ENCODE measurements at places on chromosomes 2 and 18.

DNA sequence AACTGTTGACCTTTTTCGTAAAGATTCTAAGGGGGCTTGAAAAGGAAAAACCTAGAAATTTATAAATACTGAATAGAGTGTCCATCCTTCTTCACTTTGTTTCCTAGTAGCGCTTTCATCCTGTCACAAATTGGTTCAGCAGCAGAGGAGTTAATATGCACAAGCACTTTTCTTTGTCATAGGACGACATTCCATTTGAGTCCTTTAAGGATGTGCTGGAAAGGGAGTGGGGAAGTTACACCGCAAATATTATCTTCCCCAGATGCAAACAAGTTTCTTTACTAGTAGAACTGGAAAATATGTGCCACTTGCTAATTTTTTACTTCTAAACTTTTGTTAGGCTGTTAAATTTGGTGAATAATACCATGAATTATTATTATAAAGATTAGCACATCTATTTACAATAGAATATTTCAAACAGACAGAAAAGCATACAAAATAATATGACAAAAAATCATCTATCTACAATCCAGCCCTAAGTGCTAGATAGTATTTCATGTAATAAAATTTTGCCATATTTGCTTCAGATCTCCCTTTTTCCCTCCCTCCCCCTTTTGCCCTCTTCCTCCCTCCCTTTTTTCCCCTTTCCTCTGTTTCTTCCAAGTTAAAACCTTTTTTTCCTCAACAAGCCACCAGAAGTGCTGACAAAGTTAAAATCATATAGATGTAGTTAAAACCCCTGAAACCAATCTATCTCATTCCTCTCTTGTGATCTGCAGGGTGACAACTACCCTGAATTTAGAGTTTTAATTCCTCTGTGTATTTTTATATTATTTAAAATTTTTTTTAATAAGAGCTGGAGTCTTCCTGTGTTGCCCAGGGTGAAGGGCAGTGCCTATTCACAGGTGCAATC is 50.5 kb upstream of the MAP4K3 start:
- no peak for DNase-seq

DNA sequence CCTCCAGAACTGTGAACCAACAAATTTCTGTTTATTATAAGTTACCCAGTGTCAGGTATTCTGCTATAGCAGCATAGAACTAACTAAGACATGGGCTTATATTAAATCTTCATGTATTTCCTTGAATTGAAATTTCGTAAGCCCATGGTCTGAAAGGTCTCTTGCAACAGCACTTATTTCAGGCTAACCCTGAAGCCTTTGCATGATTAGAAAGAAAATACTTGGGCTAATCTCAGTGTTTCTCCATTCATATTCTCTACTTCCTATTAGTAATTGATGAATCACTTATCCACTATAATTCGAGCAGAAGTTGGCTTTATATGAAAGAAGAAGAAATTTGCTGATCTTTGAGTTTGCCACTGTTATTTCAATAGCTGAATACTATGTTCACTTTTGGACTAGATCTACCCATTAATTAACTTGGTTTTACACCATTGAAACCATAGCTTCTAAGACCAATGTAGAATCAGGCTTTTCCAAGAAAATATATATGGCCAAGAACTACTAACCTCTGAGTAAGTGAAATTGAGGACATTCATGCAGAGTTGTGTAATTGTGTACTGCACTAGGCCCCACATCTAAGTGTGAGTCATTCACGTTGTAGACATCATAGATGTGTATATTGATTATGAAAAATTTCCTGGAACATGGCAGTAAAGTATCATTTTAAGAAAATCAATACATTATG is 731.6 kb downstream of the SOCS6 start:
- no peak for DNase-seq

- no peak for DNase-seq
Observed at GRCh38 chr2:236170590-236171165, 2.5 kb upstream of the GBX2 start.

DNA sequence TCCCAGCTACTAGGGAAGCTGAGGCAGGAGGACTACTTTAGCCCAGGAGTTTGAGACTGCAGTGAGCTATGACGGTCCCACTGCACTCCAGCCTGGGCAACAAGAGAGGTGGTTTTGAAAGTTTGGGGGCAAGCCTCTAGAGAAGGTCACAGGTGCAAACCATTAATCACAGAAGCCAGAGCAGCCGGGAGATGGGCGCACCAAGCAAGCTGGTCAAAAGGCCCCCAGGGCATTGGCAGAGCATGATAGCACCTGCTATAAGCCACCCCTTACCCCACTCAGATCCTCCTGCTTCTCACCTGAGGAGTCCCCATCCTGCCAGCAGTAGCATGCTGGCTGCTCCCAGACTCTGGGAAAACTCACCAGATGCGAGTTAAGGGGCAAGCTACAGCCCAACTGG is 116.1 kb upstream of the RAB12 start:
- DNase-seq, result no peak

DNA sequence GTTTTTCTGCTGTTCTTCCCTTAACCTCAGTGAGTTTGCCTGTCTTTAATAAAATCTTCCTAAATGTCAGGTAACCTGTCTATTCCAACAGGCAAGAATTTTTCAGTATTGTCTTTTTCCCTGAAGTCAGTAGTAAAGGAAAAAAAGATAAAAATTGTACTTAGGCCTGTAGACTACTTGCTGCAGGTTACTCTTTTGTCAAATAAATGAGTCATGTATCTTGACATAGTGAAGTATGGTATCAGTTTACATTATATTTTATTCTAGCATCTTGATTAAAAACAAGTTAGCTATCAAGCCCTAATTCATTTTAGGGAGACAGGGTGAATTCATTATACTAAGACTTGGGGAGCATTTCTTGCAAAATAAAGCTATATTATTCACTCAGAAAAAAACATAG is 59.8 kb downstream of the ITGA4 start:
- DNase-seq, result no peak

GRCh38 chr2:241156971-241157441 is 6.7 kb downstream of the PPP1R7 start:
- no peak for DNase-seq

GRCh38 chr18:39841482-39842365 is 2113.3 kb upstream of the PIK3C3 start:
- DNase-seq, result peak; percentile 29

- DNase-seq, result no peak
Observed at GRCh38 chr2:237859082-237859433, 365 bp upstream of the RAMP1 start.

- peak; percentile 68 for DNase-seq
Observed at GRCh38 chr2:66862885-66863650, 428.1 kb downstream of the MEIS1 start.

DNA sequence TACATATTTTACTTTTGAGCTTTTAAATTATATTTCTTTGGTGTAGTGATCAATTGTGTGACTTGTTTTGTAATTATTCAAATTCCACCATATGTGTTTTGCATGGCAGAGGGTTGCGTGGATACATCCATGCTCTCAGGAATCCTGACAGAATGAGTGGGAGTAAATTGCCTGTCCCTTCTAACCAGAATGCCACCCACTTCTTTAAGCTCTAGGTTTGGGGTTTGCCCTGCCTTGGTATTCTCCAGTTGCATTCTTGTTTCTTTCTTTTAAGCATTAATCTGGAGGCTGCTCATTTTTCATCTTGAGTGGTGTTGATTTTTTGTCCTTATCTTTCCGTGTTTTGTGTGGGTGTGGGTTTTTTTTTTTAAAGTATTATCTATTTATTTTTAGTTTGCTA is 360.0 kb downstream of the PTPRM start:
- DNase-seq, result no peak

- no peak for DNase-seq
Observed at GRCh38 chr2:8666581-8666980, 15.3 kb upstream of the ID2 start.

DNA sequence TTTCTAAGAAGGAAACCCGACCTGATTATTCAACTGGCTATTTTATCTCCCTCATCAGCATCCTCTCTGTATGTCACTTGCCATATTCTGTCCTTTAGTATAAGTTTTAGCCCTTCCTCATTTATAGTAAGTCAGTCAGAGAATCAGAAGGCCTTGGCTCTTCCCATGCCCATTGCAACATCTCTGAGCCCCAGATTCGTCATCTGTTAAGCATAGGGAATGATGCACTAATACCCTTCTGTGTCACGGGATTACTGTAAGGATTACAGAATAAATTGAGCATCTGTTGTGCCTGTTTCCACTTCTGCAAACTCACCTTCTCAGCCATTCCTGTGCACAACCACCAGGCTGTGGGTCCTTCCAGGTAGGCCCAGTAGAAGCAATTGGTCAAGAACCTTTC is 258.1 kb upstream of the RAB12 start:
- DNase-seq, result no peak

DNA sequence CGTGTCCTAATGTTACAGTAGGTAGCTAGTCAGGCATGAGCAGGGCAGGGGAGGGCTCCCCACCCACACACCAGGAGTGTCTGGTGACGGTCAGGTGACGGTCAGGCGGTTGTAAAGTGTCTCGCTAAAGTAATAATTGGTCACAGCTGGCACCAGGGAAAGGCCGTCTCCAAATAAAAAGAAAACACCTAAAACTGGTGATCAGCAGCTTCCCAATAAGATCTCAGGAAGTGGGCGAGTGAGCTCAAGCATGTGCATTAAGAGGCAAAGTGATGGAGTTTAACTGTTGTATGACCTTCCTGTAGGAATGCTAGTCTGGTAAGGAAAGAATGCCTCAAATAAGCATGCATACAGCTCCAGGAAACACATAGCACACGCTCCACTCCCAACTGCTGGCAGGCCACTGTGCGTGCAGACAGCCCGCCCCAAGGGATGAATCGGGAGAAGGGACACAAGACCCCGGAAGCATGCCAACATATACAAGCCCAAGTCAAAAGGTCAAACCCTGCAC is 177.1 kb downstream of the RNF144A start:
- DNase-seq, result peak; percentile 50

- no peak for DNase-seq
Observed at GRCh38 chr2:144431392-144431783, 88.5 kb downstream of the ZEB2 start.

- no peak for DNase-seq
Observed at GRCh38 chr2:43890855-43891254, 52.1 kb downstream of the ABCG8 start.

DNA sequence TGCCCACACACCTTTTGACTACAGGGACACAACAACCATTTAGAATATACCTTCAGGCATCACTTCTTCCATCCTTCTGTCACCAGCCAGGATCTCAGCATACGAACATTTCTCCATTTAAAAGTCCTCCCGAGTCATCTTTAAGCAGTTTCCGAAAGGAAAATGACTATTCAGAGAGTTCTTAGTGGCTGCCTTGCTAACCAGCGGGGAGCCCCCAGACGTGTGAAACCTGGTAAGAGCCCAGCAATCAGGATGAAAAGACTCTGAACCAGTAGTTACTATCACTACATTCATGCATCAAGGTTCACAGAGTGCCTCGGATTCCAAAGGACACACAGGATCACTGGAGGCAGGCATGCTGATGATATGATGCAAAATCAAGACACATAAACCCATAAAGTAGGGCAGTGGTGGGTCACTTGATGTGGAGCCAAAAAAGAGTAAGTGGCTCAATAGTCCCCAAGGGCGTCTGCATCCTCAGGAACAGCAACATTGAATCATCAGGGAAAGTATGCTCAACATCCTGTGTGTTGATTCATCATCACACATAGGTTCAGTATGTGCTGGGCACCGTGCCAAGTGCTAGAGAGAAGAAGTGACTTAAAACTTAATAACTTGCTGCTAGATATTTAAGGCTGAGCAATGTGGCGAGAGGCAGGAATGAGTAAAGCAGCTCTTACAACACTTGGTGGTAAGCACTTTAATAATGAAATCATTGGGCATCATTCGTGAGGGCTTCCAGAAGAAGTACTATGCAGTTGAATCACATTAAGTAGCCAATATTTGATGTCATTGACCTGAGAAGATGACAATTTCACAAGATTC is 4.4 kb downstream of the CCL20 start:
- peak; percentile 100 for DNase-seq

DNA sequence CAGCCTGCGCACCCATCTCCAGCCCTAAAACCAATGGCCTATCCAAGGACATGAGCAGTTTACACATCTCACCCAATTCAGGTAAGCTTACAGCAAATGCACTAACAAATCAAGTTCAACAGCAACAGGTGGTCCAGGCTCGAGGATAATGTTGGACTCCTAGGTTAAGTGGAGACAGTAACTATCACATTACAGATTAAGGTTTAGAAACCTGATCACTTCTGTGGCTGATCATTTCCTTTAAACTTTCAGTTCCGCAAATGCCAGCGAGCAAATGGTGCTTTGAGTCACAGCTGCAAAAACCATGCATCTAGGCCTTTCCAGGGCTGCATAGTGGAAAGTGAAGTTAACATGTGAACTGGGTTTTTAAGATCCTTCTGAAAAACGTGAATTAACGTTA is 259.4 kb downstream of the GBX2 start:
- no peak for DNase-seq

DNA sequence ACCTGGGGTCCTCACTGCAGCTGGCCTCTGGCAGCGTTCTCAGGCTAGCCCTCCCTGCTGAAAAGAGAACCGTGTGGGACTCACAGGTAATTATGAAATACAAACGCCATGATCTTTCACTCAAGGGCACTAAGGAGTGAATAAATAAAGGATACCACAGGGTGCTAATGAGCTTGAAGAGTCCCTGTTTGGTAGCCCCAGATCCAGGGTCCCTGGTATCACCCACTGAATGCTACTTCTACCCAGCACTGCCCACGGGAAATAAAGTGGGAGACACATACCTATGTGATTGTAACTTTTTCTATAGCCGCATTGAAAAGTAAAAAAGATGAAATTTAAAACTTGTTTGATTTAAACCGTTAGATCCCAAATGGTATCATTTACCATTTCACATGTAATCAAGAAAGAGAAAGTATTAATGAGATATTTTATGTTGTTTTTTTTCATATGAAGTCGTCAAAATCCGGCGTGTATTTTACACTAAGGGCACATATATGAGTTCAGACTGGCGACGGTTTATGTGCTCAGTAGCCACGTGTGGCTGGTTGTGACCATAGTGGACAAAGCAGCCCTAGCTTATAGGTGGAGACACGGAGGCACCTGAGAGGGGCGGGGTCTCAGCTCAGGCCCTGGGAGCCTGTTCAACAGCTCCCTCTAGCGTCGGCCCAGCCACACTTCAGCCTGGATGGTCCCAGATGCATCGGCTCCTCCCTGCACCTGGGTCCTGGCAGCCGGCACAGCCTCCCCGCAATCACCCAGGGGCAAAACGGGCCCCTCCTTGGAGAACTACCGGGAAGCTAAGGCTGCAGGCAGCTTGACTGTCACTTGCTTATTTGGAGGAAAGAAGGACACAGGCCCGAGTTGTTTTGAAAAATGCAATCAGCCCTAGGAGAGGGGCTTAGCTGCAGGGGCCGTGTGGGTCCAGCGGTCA is 39.2 kb downstream of the ODC1 start:
- no peak for DNase-seq
